ENCODE measurements at places on chromosomes 3 and 15. TPM values are rescaled to one million over a fixed set of nuclear protein-coding genes. Genes with fewer than 3 reads are reported as not detected.

The CLDN16 gene
- total RNA-seq = not detected

GRCh38 chr3:195859061-195859845 lies 47.5 kb upstream of the MUC4 start:
- H3K27ac ChIP-seq = no peak overlapping the region
- peak; percentile 72 for DNase-seq
- H3K27me3 ChIP-seq = peaks cover 2% of the 10 kb centered on the region
- H3K4me3 ChIP-seq = no peak overlapping the region
- peaks cover 9% of the 10 kb centered on the region for H3K36me3 ChIP-seq

The RTP3 gene
- not detected for total RNA-seq

The OR5H15 gene
- not detected for total RNA-seq

The PRKCD gene
- 31.7 TPM for total RNA-seq

GRCh38 chr3:89250742-89251141 lies 143.3 kb downstream of the EPHA3 start:
- no peak overlapping the region for H3K27ac ChIP-seq
- no peaks in the 10 kb centered on the region for H3K36me3 ChIP-seq
- H3K4me1 ChIP-seq = no peaks in the 10 kb centered on the region
- no peak overlapping the region for H3K4me3 ChIP-seq

The KLF15 gene
- total RNA-seq = 0.36 TPM

DNA sequence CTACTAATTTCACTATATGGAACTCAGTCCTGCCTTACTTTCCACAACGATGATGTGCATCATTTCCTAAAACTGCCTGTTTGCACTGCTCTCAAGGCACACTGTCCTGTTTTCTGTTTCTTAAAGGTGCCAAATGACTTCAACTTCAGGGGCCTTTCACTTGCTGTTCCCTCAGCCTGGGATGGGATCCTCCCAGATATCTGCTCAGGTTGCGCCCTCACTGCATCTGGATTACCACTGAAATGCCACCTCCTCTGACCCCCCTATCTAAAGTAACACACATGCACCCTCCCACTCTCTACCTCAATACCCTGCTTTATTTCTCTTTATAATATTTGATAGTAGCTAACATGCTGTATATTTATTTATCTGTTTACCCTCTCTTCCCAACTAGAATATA lies 123.8 kb upstream of the CMC1 start:
- H3K27me3 ChIP-seq = no peaks in the 10 kb centered on the region
- DNase-seq = no peak
- H3K4me1 ChIP-seq = peaks cover 5% of the 10 kb centered on the region
- H3K4me3 ChIP-seq = no peak overlapping the region
- no peaks in the 10 kb centered on the region for H3K36me3 ChIP-seq

GRCh38 chr3:9965200-9965875 lies 13.1 kb upstream of the PRRT3 start:
- no peaks in the 10 kb centered on the region for H3K27me3 ChIP-seq
- DNase-seq = no peak
- no peak overlapping the region for H3K27ac ChIP-seq
- H3K4me1 ChIP-seq = no peaks in the 10 kb centered on the region

The C3orf70 gene
- 0.05 TPM for total RNA-seq

The TAGLN3 gene
- total RNA-seq = not detected

The TNK2 gene
- 169 TPM for total RNA-seq

The ZNF619 gene
- total RNA-seq = 14.3 TPM

- peaks cover 30% of the 10 kb centered on the region for H3K4me1 ChIP-seq
- peaks cover 69% of the 10 kb centered on the region for H3K27me3 ChIP-seq
- H3K27ac ChIP-seq = no peak overlapping the region
- no peak overlapping the region for H3K4me3 ChIP-seq
- no peaks in the 10 kb centered on the region for H3K36me3 ChIP-seq
Observed at GRCh38 chr15:52804526-52805081, 14.5 kb upstream of the ONECUT1 start.

The CPEB1 gene
- not detected for total RNA-seq

DNA sequence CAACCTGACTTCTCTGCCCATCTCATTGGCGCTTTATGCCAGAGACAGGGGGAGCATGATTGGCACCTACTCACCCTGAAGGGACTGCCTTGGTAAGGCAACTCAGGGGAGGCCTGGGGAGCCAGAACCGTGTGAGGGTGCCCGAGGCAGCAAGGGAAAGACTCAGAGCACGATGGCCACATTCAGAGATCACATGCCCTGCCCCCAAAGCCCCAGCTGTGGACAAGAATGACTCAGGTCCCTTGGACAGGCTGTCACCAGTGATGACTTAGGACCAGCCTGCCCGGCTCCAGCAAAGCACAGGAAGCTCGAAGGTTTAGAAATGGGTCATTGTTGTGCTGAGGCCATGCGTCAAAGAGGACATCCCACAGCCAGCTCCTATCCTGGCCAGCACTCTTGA lies 49.1 kb upstream of the LIMD1 start:
- DNase-seq = no peak
- no peak overlapping the region for H3K4me3 ChIP-seq
- peaks cover 62% of the 10 kb centered on the region for H3K4me1 ChIP-seq
- H3K27ac ChIP-seq = peak overlapping the region; percentile 0
- peaks cover 2% of the 10 kb centered on the region for H3K36me3 ChIP-seq

- no peaks in the 10 kb centered on the region for H3K4me1 ChIP-seq
- peaks cover 2% of the 10 kb centered on the region for H3K27me3 ChIP-seq
- H3K36me3 ChIP-seq = no peaks in the 10 kb centered on the region
- H3K4me3 ChIP-seq = no peak overlapping the region
Observed at GRCh38 chr15:51310064-51310463, 28.3 kb downstream of the CYP19A1 start.

The STRIT1 gene
- total RNA-seq = not detected

DNA sequence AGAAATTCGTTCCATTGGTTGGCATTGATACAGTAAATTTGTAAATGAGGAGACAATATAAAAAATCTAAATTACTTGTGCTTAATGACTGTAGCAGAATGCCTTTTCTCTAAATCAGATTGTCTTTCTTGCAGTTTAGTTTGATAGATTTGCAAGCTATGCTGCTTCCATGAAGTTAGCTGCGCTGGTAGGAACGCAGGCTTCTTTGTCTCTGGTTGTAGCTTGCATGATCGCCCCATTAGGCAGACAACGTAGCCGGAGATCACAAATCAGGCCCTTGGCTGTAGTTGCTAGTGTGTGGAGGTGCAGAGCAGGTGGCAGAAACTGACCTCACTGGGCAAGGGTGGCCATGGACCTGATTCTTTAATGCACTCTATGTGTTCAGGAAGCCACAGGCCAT lies 6.1 kb downstream of the ZIC1 start:
- H3K36me3 ChIP-seq = no peaks in the 10 kb centered on the region
- peaks cover 73% of the 10 kb centered on the region for H3K27me3 ChIP-seq
- no peak for DNase-seq
- no peak overlapping the region for H3K27ac ChIP-seq
- peaks cover 24% of the 10 kb centered on the region for H3K4me1 ChIP-seq
- no peak overlapping the region for H3K4me3 ChIP-seq

DNA sequence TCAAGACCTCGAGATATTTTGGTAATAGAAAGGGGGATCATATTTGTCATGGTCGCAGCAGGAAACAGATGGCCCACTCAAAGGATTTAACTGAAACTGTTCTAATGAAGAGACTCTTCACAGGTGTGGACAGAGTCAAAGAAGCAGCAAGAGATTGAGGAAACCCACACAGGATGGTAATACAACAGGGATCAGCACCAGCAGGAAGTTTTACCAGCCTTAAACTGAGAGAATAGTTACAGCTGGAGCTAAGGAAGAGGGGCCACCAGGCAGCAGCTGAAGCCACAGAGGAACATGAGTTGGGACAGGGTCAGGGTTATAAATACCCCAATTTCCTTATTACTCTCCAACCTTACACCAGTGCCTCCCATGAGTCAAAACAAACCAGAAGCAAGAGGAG lies 131.8 kb upstream of the UBE2E2 start:
- no peaks in the 10 kb centered on the region for H3K27me3 ChIP-seq
- H3K4me3 ChIP-seq = no peak overlapping the region
- no peak for DNase-seq
- no peaks in the 10 kb centered on the region for H3K36me3 ChIP-seq
- peaks cover 19% of the 10 kb centered on the region for H3K4me1 ChIP-seq
- H3K27ac ChIP-seq = no peak overlapping the region

The HRG gene
- not detected for total RNA-seq

GRCh38 chr15:66481107-66481856 lies 16.3 kb downstream of the SNAPC5 start:
- H3K27ac ChIP-seq = no peak overlapping the region
- no peaks in the 10 kb centered on the region for H3K27me3 ChIP-seq
- peaks cover 26% of the 10 kb centered on the region for H3K36me3 ChIP-seq
- no peaks in the 10 kb centered on the region for H3K4me1 ChIP-seq
- H3K4me3 ChIP-seq = no peak overlapping the region

The DAZL gene
- total RNA-seq = not detected

DNA sequence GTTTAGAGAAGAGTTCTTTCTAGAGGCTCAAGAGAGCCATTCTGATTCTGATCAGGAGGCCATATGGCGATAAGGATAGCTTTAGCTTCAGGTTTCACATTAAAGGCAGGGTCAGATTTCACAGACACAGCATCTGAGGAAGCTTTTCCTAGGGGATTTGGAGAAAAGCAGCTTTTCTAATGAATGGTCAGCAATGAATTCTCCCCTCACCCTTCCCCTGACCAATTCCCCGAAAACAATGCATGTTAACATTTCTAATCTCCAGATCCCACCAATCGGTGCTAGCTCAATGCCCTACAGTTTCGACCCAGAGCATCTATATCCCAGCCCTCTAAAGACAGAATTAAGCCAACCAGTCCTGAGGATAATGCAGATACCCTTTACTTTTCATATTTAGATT lies 9.8 kb downstream of the AGBL1 start:
- H3K36me3 ChIP-seq = no peaks in the 10 kb centered on the region
- no peaks in the 10 kb centered on the region for H3K27me3 ChIP-seq
- no peak for DNase-seq
- no peaks in the 10 kb centered on the region for H3K4me1 ChIP-seq
- no peak overlapping the region for H3K4me3 ChIP-seq

GRCh38 chr3:182527745-182528144 lies 265.6 kb upstream of the ATP11B start:
- no peak overlapping the region for H3K27ac ChIP-seq
- H3K27me3 ChIP-seq = no peaks in the 10 kb centered on the region
- no peak for DNase-seq
- H3K4me3 ChIP-seq = no peak overlapping the region

The ISL2 gene
- not detected for total RNA-seq
